ENCODE measurements at places on chromosomes 6 and 20.

DNA sequence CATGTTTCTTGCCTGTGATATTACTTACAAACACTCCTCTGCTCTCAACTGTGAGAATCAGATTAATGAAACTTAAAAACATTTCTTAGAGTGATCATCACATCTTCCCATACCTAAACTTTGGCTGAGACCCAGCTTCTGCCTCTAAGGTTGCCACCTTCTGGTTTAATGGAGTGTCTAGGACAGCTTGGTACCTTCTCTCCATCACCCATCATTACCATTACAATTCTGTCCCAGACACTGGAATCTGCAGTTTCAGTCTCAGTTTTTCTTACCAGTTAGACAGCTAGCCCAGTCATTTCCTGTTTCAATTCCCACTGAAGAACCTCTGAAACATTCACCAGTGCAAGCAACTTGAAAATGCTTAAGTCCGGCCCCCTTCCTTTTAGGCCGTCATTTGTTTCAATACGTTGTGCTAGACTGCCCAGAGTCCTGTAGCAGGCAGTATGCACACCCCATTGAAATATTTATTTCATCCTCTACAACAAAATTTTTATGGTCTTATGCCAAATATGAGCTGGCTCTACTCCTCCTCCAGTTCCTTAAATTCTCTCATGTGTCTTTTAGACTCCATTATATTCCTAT, 107.0 kb upstream of the FOXO3 start:
- DNase-seq: no peak

DNA sequence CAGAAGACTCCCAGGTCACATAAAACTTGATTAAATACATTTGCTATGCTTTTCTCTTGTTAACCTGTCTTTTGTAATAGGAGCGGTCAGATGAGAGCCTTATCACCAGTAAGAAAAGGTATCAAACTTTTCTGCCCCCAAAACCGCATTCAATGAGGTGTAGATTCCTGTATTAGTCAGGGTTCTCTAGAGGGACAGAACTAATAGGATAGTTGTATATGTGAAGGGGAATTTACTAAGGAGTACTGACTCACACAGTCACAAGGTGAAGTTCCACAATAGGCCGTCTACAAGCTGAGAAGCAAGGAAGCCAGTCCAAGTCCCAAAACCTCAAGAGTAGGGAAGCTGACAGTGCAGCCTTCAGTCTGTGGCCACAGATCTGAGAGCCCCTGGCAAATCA, 32.7 kb downstream of the PTPRK start:
- no peak for DNase-seq

DNA sequence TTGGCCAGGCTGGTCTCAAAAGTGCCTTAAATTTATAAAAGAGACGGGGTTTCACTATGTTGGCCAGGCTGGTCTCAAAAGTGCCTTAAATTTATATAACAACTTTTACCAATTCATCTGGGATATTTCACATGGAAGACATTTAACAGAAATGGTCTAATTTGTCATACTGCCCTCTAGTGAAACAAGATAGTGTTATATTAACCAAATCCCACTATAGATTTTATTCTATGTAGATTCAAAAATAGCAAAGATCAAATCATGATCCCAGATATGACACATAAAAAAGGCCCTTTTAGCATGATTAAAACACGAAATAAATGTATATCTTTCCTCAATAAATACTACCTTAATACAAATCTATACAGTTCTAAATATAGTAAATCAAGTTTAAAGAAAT, 102.8 kb upstream of the TFAP2D start:
- no peak for DNase-seq

DNA sequence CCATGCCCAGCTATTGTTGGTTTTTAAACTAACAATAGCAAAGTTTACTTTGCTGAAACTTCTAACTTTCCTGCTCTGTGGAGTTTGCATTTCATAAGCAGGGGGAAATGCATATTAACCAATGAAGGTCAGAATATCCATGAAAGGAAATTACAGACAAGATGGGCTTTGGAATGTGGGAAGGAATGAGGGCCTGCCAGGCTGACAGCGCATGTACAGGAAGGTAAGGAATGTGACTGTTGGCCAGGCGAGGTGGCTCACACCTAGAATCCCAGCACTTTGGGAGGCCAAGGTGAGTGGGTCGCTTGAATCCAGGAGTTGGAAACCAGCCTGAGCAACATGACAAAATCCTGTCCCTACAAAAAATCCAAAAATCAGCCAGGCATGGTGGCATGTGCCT, 49.6 kb downstream of the CDK5RAP1 start:
- no peak for DNase-seq

GRCh38 chr6:116205281-116205680, 48.6 kb downstream of the TSPYL4 start:
- DNase-seq: no peak

DNA sequence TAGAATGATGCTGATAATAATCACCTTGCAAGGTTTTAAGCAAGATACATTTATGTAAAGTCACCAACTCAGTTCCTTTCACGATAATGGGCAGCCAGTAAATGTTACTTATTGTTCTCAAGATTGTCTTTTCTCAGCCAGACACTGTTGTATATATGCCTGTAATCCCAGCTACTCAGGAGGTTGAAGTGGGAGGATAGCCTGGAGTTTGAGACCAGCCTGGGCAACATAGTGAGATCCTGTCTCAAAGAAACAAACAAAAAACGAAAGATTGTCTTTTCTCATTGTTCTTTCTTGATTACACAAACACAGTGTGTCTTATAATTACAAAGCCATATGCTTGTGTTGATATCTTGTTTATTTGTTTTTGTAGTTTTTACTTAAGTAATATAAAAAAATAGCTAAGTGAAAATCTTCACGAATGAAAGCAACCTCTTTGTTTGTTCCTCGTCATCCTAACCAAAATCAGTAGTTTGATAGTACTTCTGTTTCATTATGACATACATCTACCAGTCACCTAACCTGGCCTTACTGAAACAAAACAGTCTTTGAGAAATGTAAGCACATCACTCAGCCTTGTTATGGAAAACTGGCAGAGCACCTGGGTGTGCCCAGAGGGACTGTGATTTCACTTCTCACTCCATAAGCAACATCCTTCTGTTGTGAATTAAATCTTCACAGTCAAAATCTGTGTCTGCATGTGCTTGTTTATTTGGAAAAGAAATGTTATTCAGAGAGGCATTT, 436.2 kb upstream of the SOX4 start:
- no peak for DNase-seq

GRCh38 chr20:32301719-32302506, 24.5 kb downstream of the KIF3B start:
- DNase-seq: no peak

DNA sequence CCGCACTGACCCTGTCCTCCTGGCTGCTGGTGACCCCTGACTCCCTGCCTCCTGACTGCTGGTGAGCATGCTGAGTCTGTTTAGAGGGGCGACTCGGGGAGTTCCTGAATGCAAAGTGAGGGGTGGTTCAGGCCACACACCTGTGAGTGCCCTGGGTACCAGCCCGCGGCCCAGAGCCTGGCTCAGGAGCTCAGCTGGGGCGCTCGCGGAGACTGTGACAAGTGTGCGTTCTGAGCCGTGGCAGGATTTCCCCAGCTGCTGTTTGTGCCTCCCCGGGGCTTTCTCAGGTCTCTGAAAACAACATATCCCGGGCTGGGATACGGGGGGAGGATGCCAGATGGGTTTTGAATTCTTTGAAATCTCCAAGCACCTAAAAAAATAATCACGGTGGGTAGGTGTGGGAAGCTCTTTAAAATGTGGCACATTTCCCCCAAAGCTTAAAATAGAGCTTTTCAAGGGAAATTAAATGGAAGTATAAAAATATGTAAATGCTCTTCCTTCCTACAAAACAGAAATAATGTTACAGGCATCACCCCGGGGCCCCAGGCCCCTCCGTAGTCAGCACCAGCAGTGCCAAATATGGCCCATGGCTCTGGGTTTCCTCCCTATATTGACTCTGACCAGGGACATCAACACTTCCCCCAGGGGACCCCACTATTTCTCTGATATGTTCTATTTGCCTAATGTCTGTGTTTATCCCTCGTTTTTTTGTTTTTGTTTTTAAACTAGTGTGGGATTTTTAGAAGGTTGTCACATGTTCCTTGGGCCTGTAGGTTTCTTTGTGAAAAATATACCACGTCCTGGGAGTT, 49.9 kb upstream of the TAGAP start:
- DNase-seq: no peak

GRCh38 chr20:55533632-55534031, 471.7 kb downstream of the CBLN4 start:
- no peak for DNase-seq
